ENCODE measurements at places on chromosomes 2 and 18. TPM values are rescaled to one million over a fixed set of nuclear protein-coding genes. Genes with fewer than 3 reads are reported as not detected.

Gene ITPRIPL1
- 0.99 TPM for total RNA-seq

DNA sequence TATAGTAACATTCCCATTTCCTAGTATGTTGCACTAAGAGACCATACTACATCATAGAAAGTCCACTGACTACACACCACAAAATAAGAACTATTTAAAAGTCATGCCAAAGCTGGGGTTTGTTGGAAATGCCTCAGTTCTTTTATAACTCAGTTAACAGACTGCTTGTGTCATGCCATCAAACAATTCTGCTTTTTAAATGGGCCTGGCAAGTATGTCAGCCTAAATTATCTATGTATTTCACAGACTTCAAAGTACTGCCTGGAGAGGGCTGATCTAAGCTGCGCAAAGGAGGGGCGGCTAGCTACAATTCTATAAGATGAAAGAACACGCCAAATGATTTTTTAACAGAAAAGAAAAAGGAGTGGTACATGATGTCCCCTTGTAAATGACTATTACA, 49.6 kb downstream of the FARSB start:
- DNase-seq, result no peak

Gene ELAC1
- total RNA-seq, result 8.7 TPM

GRCh38 chr2:209426432-209426831, 2.6 kb downstream of the MAP2 start:
- no peak for DNase-seq

GRCh38 chr2:225462417-225462816, 62.9 kb downstream of the NYAP2 start:
- no peak for DNase-seq

DNA sequence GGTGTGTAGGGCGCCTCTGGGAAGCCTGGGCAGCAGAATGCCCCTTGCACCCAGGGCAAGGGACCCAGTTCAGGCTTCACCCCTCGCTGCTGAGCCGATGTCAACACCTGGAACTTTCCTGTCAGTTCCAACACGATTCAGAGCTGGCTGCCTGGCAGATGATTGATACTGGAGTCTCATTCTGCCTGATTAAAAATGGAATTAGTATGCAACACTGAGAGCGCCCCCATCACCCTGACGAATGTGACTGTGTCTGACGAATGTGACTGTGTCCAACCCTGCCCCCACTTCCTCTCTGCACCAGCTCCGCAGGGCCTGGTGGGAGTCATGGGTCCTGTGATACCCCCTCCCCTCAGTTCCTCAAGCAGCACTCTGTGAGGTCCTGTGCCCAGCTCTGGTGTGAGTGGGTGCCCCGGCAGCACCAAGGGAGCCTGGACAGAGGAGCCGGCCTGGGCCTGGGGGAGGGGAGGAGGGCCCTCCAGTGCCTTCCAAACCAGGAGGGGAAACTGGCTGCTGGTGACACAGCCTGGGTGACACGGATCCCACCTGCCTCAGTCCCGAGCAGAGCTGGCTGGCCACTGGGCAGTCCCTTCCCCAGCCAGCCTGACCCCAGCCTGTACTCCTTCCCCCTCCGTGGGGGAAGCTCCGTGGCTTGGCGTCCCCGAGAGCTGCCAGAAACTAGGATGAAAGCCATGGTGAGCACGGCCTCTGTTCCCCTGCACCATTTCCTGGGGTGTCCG, 41.4 kb upstream of the ALPP start:
- DNase-seq, result no peak

GRCh38 chr2:198055716-198056115, 251.3 kb downstream of the PLCL1 start:
- DNase-seq, result no peak

GRCh38 chr2:36964496-36965058, 1.8 kb downstream of the STRN start:
- no peak for DNase-seq

DNA sequence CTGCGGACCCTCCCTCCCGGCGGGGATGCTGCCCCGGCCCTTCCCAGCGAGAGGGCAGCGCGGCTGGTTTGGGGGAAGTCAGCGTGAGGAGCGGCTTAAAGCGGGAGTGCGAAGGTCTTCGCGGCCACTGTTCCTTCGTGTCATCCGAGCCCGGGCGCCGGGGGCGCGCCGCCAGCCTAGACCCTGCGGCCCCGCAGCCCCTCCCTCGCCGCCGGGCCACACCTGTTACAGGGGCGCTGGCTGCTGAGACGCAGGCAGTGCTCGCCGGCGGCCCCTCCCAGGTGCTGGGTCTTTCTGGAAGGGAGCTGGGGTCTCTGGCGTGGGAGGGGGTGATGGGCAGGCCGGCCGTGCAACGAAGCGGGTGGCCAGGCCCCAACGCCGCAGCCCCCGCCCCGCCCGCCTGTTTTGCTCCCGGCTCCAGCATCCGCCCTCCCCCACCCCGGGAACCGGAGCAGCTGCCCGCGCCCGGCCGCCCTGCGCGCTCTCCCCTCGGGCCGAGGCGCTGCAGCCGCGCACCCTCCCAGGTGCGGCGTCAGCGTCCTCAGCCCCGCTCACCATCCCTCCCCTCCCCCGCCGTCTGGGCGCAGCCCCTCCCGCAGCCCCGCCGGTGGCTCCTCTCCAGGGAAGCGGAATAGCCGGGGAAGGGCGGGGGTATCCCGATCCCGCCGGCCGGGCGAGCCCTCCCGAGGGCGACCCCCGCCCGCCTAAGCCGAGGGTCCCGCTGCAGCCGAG, 727 bp downstream of the KIF1A start:
- no peak for DNase-seq

- no peak for DNase-seq
Measured at GRCh38 chr2:113973810-113974209, 83.9 kb downstream of the ACTR3 start.

- no peak for DNase-seq
Measured at GRCh38 chr18:64993695-64994094, 757.1 kb upstream of the CDH7 start.

Gene RIT2
- not detected for total RNA-seq

DNA sequence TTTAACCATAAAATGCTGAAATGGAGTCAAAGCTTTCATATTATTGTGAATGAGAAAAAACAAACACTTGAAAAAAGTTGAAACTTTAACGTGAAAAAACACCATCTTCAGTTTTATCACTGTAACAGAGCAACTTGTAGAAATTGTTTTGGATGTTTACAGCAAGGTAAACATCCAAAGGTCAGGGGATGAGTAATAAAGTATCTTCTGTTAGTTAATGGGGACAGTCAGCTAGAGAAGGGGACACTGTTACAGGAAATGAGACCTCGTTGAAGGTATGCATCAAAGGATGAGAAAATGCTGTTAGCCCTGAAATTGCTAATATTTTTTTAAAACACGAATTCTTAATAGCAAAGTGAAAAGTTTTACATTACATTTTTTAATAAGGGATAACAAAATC, 2.9 kb downstream of the RHBDD1 start:
- no peak for DNase-seq

Gene CYS1
- 2.0 TPM for total RNA-seq

Gene RND3
- 378 TPM for total RNA-seq

DNA sequence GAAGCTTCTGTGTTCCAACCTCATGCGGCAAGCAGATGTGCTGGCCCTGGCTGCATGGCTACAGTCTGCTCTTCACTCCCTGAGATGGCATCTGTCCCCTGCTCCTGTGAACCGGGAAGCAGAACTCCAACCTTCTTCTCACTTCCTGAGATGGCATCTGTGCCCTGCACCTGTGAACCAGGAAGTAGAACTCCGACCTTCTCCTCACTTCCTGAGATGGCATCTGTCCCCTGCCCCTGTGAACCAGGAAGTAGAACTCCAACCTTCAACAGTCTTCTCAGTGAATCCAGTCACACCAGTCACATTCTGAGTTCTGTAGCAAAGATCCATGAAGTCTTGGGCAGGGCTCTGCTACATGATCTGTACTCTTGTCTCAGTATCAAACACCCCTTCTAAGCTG, 887.2 kb upstream of the KLHL29 start:
- DNase-seq, result no peak

- peak; percentile 55 for DNase-seq
Measured at GRCh38 chr2:230902180-230902899, 22.7 kb downstream of the GPR55 start.

Gene PLGLB2
- total RNA-seq, result 1.1 TPM

GRCh38 chr18:54679318-54680149, 88.5 kb downstream of the DYNAP start:
- peak; percentile 78 for DNase-seq

Gene TNFAIP6
- 1.6 TPM for total RNA-seq

Gene FOXI3
- not detected for total RNA-seq

DNA sequence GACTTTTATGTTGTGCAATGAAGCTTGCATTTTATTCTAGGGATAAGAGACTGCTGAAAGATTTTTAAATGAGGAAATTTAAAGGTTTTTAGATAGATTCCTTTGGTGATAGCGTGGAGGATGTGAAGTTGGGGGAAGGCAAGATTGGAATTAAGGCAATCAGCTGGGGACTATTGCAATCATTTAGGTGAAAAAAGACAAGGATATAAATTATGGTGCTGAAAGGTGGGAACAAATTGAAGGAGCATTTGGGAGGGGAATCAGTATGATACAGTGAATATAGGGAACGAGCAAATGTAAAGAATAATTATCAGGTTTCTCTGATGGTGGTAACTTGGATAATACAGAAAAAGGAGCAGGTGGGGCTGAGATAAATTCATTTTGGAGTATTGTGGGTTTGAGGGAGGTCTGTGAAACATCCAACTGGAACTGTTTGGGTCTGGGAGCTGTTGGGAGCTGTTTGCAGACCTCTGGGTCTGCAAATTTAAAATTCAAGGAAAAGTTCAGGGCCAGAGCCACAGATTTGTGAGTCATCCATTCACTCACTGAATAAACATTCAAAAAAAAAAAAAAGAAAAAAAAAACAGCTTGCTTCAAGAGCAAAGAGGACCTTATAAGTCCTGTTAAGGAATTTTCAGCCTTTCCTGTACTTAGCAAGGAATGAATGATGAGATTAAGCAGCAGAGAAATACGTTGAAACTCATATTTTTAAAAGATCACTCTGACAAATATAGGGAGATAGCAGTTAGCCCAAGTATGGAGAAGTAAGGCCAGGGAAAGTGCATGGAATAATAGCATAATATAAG, 257.5 kb upstream of the FN1 start:
- DNase-seq, result peak; percentile 57

DNA sequence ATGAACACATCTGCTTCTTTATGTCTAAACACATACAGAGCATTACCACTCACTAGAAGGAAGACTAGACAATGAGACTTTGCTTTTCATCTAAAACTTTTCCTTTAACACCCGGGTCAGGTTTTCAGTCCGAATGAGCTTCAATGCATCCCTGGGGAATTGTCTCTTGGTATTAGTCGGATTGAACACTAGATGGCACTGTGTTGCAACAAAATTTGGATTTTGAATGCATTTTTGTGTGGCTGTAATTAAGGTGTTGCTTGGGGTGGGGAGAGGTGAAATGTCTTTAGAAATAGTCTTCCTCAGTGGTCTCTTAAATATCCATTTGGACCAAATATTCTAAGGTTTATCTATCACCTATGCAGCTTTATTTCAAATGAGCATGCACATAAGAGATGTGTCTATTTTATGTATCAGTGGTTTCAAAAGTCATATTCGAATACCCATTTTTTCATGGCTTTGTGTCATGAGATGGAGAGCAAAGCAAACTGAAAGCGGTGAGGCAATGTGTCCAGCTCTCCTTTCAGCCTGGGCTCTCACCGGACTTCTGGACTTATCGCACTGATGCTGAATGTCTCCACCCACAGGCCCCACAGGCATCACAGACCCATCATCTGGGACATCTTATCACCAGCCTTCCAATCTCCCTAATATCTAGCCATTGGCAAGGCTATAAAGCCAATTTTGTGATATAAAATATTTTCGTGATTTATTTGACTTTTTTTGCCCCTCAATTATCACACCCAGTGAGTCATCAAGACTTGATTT, 510.3 kb downstream of the RNF144A start:
- DNase-seq, result peak; percentile 49

Gene INHBB
- 1.2 TPM for total RNA-seq

DNA sequence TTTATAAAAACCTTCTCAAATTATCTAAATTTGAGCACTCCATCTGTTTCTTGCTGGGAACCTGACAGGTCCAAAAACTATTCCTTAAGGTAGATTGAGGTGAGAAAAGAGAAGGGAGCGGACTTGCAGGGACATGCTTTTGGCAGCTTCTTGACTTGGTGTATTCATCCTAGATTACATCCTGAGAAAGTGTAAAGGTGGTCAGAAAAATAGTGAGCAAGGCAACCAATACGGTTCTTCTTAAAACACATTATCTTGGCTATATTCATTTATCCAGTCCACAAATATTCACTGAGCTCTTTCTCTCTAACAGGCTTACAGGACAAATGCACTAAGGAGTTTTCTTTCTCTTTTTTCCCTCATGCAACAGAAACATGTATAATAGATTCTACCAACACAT, 230.0 kb downstream of the LRP1B start:
- no peak for DNase-seq

- DNase-seq, result no peak
Measured at GRCh38 chr18:62729487-62730386, 14.4 kb downstream of the PHLPP1 start.

DNA sequence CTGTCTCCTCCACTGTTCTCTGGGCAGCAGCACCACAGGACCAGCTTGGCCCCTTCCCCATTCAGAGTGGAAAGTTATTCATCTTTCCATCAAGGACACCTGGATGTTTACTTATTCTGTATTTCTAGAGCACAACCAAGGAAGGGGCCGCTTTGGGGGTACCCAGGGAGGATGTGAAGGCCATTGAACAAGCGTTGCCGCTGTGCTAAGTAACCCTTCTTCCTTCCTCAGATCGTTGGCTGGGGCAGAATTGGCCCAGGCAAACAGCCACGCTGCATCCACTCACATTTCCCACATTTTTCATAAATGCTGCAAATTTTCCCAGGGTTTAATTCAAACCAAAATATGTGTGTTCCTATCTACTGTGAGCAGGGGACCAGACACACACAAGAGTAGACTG, 76.2 kb upstream of the NPAS2 start:
- DNase-seq, result no peak

Gene HAAO
- 0.46 TPM for total RNA-seq

DNA sequence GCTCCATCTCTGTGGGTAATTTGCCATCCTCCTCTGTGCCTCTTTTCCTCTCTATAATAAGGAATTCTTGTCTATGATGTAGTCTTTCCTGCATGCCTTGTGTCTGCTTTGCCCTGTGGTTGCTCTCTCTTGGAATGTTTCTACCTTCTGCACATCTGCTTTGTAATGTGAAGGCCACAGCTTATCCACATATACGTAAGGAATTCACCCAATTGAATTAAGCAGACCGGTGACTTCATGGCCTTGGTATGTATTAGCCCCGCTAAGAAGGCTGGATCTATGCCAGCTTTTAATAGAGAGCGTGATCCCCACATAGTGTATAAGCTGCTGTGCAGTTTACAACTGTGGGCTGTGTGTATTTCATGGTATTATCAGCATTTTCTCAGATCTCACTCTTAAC, 274.7 kb downstream of the RNF144A start:
- peak; percentile 1 for DNase-seq

Gene SERTAD2
- total RNA-seq, result 23.4 TPM

GRCh38 chr2:17608251-17608650, 67.8 kb downstream of the VSNL1 start:
- no peak for DNase-seq

- DNase-seq, result peak; percentile 48
Measured at GRCh38 chr2:25567406-25567805, 106.0 kb downstream of the DTNB start.

Gene ATP6V1C2
- total RNA-seq, result not detected

All from HFFc6 (cell line).